ENCODE measurements at places on chromosomes 5 and 9.

DNA sequence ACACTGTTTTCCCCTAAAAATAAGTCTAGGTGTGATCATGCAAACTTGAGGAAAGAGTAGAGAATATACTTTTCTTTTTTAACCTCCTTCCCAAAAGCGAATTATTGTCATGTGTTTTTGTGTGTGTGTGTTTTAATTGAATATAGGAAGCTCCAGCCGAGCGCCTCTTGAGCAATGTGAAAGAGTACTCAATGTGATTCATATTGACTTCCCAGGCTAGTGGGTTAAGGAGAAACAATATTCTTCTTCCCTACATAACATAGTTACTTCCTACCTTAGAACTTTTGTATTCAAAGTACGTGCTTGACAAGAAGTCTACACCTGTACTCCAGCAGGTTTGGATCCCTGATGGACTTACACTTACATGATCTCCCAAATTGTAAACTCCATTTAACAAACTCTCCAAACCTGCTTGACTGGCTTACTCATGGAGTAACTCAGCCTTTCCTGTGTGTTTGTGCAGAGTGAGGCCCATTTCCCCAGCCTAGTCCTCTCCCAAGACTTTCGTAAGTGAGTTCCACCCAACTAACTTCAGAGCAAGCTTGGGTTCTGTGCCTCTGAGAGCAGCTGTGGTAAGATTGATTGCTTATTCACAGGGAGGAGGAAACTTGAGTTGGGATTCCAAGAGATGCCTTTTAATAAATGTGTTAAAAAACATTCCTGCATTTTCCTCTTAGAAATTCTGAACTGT, 9.3 kb downstream of the SLC28A3 start:
- DNase-seq = no peak

DNA sequence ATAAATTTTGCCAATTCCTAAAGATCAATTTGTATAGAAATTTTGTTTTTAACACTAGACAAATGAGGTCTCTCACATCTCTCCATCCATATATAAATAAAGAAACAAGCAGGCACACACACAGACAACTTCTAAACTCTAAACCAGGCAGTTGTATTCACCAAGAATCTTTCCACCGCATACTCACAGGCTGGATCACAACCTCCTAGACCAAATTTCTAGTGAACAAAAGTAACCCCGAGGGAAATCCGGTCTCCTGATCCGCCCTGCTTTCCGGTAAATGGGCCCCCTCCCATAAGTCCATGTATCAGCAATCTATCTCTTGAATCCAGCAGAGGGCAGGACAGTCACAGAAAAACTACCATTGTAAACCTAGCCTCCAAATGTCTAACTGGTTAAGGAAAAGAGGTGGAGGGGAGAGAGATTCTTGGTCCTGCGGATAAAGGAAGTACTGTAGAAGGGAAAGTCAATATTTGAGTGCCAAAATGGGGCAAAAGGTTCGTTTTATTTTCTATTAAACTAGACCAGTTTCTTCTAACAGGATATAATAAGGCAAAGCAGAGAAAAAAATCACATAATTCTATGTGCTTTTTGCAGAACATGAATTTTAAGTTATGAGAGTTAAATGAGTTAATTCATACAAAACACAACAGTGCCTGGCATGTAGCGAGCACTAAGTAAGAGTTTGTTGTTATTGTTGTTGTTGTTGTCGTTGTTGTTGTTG, 4.8 kb upstream of the SMU1 start:
- peak; percentile 89 for DNase-seq

DNA sequence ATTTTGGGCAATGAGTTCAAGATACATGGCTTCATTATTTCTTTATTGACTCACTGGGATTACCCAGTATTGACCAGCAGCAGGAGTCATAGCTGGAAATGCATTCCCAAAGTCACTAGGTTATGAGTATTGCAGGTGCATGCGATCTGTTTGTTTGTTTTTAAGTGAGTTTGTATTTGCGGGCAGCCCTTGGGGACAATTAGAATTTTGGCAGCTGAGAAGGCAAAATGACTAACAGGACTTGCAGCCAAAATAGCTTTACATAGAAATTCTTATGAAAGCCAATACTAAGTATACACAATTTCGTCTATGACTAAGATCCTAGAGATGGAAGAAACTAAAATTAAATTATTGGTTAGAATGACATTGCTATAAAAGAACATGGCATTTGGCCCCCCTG, 18.1 kb upstream of the RGMB start:
- DNase-seq = no peak

DNA sequence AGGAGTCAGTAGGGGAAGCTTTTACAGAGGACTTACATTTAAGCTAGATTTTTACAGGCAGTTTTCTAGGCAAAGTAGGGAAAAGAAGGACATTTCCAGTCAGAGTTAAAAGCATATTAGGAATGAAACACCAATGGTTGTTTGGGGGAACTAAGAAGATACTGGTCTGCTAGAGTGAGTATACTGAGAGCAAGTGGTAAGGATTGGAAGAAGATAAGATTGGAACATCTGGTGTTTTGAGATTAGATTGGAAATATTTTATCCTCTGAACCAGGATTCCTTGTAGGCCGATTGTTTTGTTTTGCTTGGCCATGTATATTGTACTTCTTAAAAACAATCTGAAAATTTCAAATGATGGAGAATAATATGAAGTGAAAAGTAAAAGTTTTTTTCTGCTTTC, 7.7 kb downstream of the FBXO38 start:
- no peak for DNase-seq

DNA sequence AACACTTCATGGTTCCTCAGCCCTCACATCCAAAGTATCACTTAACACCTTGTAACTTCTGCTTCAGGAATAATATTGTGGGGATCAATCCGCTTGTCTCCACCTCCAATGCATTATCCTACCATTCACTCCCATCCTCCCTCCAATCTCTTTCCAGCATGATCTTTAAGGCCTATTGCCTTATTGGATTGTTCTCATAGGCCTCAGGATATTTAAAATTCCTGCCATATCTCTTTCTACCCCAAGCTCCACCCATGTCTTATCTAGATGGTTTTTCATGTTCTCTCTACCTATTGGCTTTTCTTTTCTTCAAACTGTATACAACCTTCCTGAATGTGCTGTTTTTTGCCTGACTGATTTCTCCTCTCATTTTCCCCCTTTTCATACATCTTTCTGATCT, 7.2 kb downstream of the KDM4C start:
- no peak for DNase-seq

GRCh38 chr9:15239816-15240215, 67.2 kb downstream of the TTC39B start:
- no peak for DNase-seq

DNA sequence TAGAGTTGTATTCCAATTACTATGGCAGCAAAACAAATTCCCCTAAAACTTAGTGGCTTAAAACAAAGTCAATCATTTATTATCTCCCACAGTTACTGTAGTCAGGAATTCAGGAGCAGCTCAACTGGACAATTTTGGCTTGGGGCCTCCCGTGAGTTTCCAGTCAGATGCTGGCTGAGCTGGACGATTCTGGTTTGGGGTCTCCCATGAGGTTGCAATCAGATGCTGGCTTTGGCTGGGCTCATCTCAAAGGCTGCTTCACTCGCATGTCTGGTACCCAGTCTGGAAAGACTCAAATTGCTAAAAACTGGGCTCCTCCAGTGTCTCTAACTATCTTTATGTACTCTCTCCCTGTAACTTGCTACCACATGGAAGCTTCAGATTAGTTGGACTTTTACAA, 130.1 kb downstream of the C5orf15 start:
- DNase-seq = no peak

DNA sequence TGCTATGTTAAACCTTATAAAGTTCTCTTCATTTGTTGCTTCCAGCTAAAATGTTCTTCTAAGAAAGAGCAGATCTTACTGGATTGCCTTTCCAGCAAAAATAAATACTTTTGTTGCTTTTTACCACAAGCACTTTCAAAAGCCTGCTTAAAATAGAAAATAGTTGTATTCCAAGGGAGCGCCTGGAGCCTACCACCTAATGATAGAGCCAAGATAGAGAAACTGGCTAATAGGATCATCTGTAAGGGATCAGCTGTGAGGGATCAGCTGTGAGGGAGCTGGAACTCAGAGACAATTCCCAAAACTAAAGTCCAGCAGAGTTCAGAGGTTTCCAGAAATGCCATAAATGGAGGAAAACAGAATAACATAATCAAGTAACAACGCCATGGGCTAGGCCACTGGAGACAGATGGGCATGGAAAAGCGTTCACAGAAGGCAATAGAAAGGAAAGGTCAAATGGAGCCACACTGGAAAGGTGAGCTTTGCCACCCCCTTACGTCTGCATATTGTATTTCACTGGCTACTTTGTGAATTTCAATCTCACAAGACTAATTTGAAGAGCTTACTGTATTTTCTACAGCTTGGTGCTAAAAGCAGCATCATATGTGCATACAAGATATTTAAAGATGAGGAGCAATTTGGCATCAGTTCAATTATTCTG, 140.6 kb upstream of the TLE4 start:
- DNase-seq = no peak

- DNase-seq = no peak
Measured at GRCh38 chr5:168110870-168111832, 180.3 kb upstream of the WWC1 start.

- no peak for DNase-seq
Measured at GRCh38 chr9:104304925-104305324, 199.1 kb upstream of the OR13F1 start.

DNA sequence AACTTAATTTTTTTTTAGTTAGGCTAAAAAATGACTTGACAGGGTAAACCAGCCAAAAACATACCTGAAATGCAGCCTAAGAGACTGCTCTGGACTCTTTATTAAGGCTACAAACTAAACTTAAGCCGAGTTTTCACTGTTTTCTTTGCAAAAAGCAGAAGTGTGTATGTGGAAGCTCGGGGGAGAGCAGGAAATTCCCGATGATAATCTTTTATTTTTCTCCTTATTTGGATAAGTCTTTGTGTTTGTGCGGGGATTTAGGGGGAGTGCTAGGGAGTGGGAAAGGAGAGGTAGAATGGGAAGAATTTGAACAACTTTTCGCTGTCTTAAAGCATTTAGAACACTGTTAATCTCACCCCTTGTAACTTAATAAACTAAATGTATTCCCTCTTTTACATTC, 30.7 kb upstream of the GPR21 start:
- no peak for DNase-seq

DNA sequence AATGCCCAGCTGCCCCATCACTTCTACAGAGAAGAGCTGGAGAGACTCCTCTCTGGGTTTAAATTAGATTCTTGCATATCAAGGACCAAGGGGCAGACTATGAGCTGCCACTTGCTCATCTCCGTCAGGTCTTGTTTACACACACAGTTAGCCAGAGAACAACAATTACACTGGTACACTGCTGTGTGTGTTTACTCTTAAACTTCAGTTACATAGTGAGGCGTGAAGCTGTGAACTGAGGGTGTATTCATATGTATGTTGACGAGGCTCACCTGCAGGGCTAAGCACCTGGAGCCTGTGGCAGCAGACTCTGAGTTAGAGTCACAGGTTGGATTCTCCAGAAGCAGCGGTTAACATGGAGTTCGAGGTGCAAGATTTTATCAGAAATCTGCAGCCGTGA, 155.4 kb upstream of the ANKH start:
- no peak for DNase-seq

- DNase-seq = no peak
Measured at GRCh38 chr5:88842784-88843183, 40.2 kb downstream of the MEF2C start.

DNA sequence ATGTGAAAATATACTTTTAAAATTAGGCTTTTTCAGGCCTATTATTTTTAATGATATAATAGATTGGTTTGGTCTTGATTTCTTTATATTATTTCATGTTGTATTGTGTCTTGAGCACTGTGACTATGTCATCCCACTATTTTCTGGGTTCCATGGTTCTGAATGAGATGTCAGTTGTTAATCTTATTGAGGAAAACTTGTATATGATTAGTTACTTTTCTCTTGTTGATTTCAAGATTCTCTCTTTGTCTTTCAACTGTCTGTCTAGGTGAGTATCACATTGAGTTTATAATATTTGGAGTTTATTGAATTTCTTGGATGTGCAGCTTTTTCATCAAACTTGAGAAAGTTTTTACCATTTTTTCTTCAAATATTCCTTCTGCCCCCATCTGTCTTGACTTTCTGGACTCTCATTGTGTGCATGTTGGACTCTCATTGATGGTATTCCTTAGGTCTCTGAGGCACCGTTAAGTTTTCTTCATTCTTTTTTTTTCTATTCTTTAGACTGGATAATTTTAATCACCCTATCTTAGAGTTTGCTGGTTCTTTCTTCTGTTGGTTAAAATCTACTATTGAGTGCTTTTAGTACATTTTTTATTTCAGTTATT, 175.8 kb downstream of the TMEM167A start:
- no peak for DNase-seq

GRCh38 chr5:107476783-107477182, 194.0 kb downstream of the EFNA5 start:
- peak; percentile 42 for DNase-seq

DNA sequence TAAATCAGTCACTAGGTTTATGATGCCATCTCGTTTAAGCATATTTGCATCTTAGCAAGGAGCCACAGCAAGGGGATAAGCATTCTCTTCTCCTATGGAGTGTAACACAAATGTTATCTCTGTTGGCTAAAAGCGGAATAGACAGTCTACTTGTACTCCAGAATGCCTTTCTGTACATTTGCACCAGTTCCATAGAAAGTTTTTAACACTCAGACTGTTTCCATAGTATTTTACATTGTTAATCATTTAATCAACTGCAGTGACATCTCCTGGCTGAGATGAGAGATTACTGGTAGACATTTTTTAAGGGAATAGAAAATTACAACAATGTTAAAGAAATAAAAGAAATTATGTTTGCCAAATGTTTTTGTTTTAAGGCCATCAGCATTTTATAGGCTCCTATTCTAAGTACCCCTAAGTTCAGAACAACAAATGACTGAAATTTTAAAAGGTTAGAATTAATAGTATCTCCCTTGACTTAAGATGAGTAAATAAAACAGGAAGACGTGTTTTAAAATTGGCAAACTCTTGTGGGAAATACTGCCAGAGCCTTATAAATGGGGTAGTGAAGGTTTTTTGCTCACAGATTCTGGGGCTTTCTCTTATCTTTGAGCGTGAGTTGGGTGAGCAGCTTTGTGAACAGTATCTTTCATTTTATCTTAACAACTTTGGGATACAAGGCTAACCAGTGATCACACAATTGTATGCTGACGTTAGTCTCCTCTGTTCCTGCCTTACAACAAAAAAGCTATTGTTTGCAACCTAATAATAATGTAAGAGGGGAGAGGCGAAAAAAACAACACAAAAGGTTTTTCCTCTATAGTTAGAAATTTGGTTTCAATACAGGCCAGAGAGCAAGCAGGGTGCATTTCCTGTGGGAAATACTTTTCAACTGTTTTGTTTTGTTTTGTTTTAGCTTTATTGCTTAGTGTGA, 294.3 kb downstream of the FBXL7 start:
- no peak for DNase-seq

DNA sequence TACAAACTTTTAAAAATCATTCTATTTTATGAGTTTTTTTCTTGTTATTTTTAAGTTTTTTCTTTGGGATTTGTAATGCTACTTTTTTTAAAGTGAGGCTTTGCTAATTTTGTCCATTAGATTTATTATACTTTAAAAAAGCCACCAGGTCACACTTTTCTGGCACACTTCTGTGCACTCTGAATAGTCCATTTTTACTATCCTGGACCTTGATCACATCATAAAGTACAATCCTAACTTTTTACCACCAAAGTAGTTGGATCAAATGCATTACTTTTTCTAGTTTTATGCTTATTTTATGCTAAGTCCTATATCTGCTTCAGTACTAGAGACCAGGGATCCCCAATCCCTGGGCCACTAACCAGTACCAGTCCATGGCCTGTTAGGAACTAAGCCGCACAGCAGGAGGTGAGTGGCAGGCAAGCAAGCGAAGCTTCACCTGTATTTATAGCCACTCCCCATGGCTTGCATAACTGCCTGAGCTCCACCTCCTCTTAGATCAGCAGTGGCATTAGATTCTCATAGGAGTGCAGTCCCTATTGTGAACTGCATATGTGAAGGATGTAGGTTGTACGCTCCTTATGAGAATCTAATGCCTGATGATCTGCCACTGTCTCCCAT, 16.0 kb downstream of the FRRS1L start:
- no peak for DNase-seq
